ENCODE measurements at places on chromosomes 5 and 9.

- no peak for DNase-seq
These were observed 147.4 kb upstream of the LRRTM2 start for GRCh38 chr5:139022528-139022927.

DNA sequence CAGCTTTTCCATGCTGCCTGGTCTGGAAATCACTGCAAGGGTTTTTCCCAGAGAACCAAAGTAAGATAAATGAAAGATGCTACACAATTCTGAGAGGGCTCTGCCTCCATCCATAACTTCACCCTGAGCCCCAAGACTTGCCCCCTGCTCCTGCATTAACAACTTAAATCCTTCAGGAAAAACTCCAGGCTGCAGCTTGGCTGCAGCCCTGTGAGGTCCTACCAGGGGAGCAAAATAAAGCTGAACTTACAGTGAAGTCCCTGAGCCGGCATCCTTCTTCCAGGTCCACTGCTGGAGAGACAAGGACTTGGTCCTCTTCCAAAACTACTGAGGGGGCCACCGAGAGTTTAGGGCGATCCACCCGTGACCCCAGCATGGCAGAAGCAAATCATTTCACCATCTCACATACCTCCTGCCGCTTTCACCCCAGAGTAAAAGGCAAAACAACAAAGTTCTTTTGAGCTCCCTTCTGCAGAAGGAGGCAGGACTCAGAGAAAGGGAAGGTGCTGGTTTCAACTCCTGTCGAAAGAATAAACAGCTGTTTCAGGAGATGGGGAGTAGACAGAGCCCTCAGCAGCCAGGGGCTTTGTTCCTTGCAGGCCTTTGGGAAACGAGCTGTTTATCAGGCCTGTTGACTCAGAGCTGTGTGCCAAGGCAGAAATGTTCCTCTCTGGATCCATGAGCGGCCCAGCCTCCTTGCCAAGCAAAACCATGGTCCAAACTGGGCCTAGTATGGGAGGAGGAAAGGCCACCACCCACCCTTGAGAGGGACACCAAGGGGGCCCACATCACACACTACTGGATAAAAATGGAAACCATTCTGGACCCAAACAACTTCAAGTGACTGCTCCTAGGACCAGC is 20.6 kb downstream of the GGTA1 start:
- DNase-seq, result no peak

DNA sequence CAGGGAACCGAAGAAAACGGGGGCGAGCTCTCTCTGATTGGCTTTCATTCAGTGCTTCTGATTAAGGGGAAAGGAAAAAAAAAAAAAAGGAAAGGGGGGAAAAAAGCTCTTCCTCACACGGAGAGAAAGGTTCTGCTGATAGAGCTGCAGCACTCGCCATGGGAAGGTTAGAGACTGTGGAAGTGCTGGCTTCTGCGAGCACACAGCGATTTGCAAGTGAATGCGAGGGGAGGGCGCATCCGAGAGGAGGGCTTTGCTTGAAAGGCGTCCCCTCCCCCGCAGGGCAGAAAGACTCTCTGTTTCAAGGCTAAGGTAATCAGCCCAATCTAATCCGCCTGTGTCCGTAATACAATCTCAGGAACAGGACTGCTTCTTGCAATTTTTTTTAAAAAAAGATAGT is at the start of gene CDH10:
Gene CDH10 (minus strand): TSS at position 218 of the 400 bp plus-strand sequence. CDS start 51,488 bp downstream, outside the sequence.
- DNase-seq, result no peak

DNA sequence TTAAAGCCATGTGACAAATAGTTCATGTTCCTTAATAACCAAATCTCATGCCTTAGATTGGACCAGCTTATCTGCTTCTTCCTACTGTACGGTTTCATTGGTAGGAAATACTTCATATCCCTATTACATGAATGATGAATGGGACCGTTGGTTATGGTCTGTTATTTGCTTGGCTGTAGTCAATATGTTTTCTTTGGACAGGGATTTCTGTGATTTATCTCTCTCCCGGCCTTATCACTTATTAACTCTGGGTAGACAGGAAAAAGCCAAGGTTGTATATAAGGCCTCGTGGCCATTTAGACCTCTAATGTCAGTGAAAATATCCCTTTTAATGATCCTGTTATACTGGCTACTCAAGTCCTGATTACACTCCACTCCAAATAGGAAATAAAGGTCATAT is 330.6 kb downstream of the EBF1 start:
- DNase-seq, result no peak

DNA sequence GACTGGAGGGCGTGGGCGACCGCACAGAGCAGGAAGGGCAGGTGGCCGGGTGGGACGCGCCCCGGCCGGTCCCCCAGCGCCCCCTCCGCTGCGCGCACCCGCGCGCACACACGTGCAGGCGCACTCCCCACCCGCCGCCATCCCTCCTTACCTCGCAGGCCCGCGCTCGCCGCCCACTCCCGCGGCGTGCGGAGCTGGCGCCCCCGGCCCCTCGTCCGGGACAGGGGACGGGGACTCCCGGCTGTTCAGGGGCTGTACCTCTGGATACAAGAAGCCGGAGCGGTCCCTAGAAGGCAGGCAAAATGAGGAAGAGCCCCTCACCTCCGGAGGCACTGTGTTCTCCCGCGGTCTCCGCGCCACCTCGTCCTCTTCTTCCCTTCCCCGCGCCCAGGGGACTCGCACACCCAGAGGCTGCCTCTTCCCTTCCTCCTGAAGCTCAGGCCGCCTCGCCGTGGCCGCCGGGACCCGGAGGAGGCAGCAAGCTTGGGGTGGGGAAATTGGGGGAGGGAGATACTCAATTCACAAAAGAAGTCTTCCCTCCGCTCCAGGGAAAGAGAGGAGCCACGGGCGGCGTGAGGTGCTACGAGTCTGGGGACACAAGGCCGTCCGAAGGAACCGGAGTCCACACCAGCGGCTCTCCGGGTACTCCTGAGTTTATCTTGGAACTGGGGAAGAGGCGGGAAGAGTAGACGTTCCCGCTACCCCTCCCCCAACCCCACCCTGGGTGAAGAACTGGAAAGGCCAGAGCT is 1.4 kb upstream of the GABRB2 start:
- no peak for DNase-seq

- no peak for DNase-seq
These were observed 2.4 kb upstream of the PPP2R2B start for GRCh38 chr5:146880966-146881365.

GRCh38 chr5:124663101-124663506 is 83.3 kb downstream of the ZNF608 start:
- DNase-seq, result no peak

DNA sequence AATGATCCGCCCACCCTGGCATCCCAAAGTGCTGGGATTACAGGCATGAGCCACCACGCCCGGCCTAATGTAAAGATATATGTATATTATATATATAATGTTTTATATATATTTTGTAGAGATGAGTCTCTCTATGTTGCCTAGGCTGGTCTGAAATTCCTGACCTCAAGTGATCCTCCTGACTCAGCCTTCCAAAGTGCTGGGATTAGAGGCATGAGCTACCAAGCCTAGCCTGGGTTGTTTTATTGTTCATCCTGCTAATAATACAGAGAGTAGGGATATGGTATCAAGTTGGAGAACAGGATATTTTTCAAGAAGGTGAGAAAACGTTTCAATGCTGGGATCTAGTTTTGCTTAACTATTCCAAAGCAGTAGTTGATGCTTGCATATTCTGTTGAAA is 2.9 kb downstream of the SEC24A start:
- no peak for DNase-seq

- no peak for DNase-seq
These were observed 39.3 kb upstream of the ANKRD33B start for GRCh38 chr5:10524376-10525123.

- DNase-seq, result no peak
These were observed 5.5 kb upstream of the AOPEP start for GRCh38 chr9:94720846-94721549.

GRCh38 chr5:75361310-75361709 is 24.3 kb downstream of the HMGCR start:
- DNase-seq, result no peak

GRCh38 chr5:94366811-94367210 is 251.6 kb downstream of the KIAA0825 start:
- DNase-seq, result no peak

GRCh38 chr9:79026316-79026715 is 545.4 kb upstream of the TLE4 start:
- no peak for DNase-seq

DNA sequence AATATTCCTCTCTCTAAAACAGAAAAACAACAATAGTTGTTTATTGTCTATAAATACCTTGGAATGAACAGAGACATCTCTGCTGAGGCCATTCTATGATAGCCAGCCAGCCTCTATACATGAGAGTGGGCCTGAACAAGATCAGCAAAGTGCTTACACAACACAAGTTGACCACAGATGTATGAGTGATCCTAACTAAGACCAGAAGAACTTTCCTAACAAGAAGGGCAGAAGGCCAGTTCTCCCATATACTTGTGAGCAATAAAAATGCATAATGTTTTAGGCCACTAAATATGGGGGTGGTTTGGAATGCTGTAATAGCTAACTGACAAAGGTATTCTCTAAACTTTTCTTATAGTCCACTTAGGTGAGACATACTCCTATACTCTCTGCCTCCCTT is 345.7 kb downstream of the SPATA31D1 start:
- DNase-seq, result no peak

GRCh38 chr9:114551750-114552685 is 35.6 kb upstream of the ATP6V1G1 start:
- no peak for DNase-seq

- DNase-seq, result no peak
These were observed 67.1 kb upstream of the UNC5A start for GRCh38 chr5:176743136-176743861.

DNA sequence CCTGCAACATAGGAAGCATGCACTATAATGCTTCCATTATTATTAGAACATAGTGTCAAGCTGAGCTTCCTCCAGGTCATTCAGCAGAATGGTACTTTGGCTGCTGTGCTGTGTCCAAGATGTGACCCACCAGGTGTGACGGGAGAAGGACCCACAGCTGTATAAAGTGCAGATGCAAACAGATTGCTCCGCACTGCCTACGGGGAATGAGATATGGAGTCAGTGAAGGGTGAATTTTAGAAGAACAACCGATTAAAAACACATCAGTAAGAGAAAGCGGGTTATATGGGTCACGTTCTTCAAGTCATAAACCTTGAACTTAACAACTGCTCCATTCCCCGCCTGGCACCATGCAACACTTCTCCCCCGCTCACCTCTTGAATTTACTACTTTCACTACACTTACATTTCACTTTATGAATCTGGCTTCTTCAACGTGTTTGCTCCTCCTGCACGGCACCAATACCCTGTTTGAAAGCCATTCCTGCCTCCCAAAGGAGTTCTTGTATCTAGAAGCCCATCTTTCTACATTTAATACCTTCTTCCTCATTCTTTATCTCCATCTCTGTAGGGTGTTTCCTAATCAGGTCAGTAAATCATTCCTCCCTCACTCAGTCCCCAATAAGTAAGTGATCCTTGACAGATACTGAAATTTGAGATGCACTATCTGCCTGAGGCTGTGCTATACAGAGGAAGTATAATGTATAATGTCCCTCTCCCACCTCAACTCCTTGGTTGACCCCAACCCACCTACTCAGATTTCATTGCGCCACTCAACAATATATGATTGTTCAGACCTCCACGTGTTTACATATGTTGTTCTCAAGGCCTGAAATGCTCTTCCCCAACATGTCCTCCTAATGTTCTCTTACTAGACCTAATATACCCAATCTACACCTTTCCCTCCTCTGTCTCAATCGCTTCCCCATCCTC is 25.9 kb downstream of the BRINP1 start:
- DNase-seq, result no peak

DNA sequence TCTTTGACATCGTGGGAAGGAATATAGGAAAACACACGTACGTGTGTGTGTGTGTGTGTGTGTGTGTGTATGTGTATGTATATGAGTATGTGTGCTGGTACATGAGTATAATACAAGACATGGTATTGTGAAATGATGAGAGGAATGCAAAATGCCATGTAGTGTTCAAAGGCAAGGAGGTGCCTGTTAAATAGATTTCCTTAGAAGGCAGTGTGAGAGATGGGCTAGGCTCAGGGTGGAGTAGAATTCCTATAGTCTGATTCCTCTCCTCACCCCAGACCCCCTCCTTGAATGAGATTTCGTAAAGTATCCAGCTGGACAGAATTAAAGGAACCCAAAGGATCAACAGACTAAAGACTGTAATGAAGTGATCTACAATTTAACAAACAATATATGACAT is 11.1 kb downstream of the GPR21 start:
- DNase-seq, result no peak

- no peak for DNase-seq
These were observed 4.4 kb upstream of the CD180 start for GRCh38 chr5:67200809-67201562.

DNA sequence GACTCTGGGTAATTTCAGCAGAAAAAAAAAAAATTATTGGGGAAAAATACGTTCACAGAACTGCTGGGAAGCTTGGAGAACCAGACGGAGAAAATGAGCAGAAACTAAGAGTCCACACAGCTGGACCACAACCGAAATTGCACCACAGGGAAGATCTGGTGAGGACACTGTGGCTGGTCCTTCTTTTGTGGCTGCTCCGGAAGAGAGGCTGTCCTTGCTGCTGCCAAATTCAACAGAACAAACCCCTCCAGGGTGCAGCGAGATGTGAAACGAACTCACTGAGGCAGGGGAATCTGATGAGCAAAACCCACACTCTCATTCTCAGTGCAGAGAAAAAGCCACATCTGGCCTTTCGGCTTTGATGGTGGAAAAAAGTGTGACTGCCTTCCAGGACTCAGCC is 200.0 kb downstream of the ACTL7B start:
- no peak for DNase-seq

DNA sequence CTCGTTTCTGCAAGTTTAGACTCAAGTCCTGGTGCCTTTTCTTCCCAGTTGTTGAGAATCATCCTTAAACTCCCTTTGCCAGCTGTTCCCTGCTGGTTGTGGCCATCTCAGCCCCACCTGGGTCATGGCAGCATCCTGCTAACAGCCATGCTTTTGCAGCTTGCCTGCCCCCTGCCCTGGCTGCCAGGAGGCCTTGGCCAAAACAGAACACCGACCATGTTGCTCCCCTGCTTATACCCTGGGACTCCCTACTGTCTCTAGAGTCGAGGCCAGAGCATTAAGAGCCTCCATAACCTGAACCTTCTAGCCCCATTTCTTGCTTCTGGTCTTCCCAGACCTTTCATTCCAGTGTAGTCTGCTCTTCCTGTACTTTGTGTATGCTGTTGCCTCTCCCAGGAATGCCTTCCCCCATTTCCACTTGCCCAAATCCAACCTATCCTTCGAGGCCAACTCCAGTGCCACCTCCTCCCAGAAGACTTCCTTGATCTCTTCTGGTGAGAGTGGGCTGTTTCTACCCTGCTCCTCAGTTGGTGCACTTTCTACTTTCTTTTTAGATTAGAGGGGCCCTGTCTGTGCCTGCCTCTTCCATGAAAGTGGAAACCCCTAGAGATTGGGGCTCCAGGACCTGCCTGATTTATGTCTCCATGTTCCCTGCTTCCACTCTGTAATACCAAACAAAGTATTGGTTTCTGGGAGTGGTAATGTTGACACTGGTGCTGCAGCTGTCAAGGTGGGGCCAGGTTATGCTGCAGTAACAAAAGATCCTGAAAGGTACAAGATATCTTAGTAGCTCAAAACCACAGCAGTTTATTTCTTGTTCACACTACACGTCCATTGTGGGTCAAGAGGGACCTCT is 88.2 kb downstream of the AMBP start:
- no peak for DNase-seq

- DNase-seq, result no peak
These were observed 60.9 kb downstream of the ARHGEF28 start for GRCh38 chr5:73686912-73687311.
